Spleen (tissue), 13 donors: ENCODE measurements at places on chromosomes 5 and 9.
A peak's percentile ranks its signal among the peaks of the same experiment; 100 is the strongest.

- H3K4me3 ChIP-seq = no peak overlapping the region
- no peak for DNase-seq
- no peaks in the 10 kb centered on the region for H3K36me3 ChIP-seq
- no peak overlapping the region for H3K27ac ChIP-seq
- no peaks in the 10 kb centered on the region for H3K27me3 ChIP-seq
Observed at GRCh38 chr5:167020418-167020817, 1271.0 kb upstream of the WWC1 start.

GRCh38 chr9:27341545-27342294, 44.8 kb upstream of the EQTN start:
- peaks cover 46% of the 10 kb centered on the region for H3K4me1 ChIP-seq
- DNase-seq = no peak
- H3K27me3 ChIP-seq = no peaks in the 10 kb centered on the region

GRCh38 chr5:59390074-59390659, 503.4 kb downstream of the PDE4D start:
- H3K27ac ChIP-seq = no peak overlapping the region
- H3K4me3 ChIP-seq = no peak overlapping the region
- no peaks in the 10 kb centered on the region for H3K27me3 ChIP-seq
- H3K4me1 ChIP-seq = no peaks in the 10 kb centered on the region
- no peak for DNase-seq

- H3K36me3 ChIP-seq = no peaks in the 10 kb centered on the region
- DNase-seq = no peak
- H3K27me3 ChIP-seq = peaks cover 17% of the 10 kb centered on the region
- no peaks in the 10 kb centered on the region for H3K4me1 ChIP-seq
- no peak overlapping the region for H3K27ac ChIP-seq
- no peak overlapping the region for H3K4me3 ChIP-seq
Observed at GRCh38 chr9:78596346-78596745, 299.4 kb downstream of the PSAT1 start.

DNA sequence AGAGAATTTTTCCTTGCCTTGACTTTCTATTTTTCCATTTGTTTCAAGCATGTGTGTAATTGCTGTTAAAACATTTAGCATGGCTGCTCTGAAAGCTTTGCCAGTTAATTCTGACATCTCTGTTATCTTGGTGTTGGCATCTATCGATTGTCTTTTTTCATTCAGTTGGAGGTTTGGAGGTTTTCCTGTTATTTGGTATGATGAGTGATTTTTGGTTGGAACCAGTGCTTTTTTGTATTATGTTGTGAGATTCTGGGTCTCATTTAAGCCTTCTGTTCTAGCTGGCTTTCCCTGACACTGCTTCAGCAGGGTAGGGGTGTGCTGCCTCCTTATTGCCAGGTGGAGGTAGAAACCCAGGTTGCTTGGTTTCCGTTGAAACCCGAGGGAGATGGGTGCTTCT, 40.9 kb upstream of the DHFR start:
- no peak overlapping the region for H3K27ac ChIP-seq
- H3K4me1 ChIP-seq = no peaks in the 10 kb centered on the region
- no peaks in the 10 kb centered on the region for H3K27me3 ChIP-seq
- no peak for DNase-seq

DNA sequence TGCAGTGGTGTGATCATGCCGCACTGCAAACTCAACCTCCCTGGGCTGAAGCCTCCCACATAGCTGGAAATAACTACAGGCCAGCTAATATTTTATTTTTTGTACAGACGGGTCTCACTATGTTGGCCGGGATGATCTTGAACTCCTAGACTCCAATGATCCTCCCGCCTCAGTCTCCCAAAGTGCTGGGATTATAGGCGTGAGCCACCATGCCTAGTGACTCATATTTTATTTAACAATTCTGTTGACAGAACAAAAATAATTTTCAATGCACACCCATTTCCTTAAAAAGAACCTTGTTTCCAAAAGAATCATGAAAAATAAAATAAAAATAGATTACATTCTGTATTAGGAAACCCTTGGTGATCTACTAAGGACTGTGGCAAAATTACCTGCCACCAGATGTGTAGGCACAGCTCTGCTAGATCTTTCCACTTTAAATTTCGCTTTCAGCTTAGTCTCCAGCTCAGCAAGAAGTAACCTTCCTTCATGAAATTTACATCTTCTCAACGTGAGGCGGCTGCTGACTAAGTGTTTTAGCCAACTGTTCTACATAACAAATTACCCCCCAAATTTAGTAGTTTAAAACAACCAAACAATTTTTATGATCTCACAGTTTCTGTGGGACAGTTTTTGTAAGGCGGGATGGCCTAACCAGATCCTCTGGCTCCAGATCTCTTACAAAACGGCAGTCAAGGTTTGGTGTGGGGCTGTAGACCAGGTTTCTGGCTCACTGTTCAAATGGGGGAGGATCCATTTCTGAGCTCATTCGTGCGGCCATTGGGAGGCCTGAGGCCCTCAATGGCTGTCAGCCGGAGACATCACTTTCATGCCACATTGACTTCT, 32.6 kb upstream of the GOLPH3 start:
- no peaks in the 10 kb centered on the region for H3K27me3 ChIP-seq
- H3K4me1 ChIP-seq = no peaks in the 10 kb centered on the region
- H3K4me3 ChIP-seq = no peak overlapping the region
- peak; percentile 37 for DNase-seq
- H3K36me3 ChIP-seq = no peaks in the 10 kb centered on the region

GRCh38 chr5:87151547-87151946, 116.1 kb upstream of the RASA1 start:
- no peaks in the 10 kb centered on the region for H3K4me1 ChIP-seq
- no peak for DNase-seq
- H3K27me3 ChIP-seq = no peaks in the 10 kb centered on the region
- no peaks in the 10 kb centered on the region for H3K36me3 ChIP-seq

GRCh38 chr9:95025213-95026147, 292.0 kb downstream of the FANCC start:
- no peaks in the 10 kb centered on the region for H3K27me3 ChIP-seq
- H3K4me1 ChIP-seq = peaks cover 13% of the 10 kb centered on the region
- no peaks in the 10 kb centered on the region for H3K36me3 ChIP-seq
- DNase-seq = no peak

DNA sequence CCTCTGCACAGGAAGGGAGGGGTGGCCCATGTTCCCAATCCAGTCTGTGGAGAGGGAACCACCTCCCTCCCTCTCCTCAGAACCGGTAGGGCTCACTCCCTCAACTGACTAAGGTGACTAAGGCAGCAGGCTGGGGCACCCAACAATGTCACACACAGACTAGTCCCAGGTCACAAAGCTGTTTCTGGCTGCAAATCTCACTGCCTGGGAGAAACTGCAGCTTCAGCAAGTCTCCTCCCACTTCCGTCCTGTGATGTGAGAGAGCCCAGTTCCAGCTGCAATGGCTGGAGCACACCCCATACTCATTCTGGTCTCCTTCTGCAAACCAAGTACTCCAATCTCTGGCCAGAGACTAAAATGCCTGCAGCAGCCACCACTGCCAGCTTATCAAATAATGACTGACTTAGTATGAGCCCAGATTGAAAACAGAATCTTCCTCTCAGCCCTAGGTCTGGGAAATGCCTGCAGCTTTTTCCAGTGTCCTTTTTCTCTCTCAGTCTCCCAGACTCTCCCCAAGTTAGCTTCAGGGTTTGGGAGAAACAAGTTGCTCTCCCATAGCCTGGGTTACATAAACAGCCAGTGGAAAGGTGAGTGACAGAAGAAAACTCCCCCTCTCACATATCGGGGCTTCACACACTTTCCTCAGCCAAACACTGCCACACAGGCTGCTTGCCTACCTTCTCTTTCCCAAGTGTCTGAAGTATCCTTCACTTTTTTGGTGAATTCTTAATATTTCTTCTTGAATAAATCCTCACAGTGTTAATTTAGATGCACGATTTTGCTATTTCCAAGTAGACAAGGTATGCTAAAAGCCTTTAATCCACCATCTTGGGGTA, 247.4 kb upstream of the RASA1 start:
- peak overlapping the region; percentile 71 for H3K27ac ChIP-seq
- peak; percentile 76 for DNase-seq
- H3K4me3 ChIP-seq = no peak overlapping the region
- no peaks in the 10 kb centered on the region for H3K36me3 ChIP-seq

GRCh38 chr5:112653638-112654205, 84.0 kb upstream of the APC start:
- no peak overlapping the region for H3K4me3 ChIP-seq
- no peak for DNase-seq
- no peaks in the 10 kb centered on the region for H3K36me3 ChIP-seq
- H3K27me3 ChIP-seq = no peaks in the 10 kb centered on the region

DNA sequence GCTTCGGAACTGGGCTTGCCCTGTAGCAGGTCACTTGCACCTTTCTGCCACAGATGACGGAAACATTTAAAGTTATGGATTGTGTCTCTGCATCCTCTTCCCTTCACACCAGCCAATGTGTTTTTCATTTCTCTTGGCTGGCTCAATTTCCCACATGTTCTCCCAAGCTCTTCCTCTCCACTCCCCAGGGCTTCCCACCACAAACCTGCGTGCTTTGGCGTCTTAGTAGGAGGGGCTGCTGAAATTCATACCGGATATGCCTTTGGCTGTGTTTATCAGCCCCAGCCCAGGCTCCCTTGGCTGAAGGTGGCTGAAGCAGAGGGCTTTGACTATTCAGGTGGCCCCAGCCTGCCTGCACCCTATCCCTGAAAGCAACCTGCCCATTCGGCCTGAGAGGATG, 32.1 kb downstream of the ADRB2 start:
- peaks cover 51% of the 10 kb centered on the region for H3K4me1 ChIP-seq
- no peaks in the 10 kb centered on the region for H3K27me3 ChIP-seq
- H3K4me3 ChIP-seq = no peak overlapping the region
- H3K27ac ChIP-seq = no peak overlapping the region
- H3K36me3 ChIP-seq = no peaks in the 10 kb centered on the region

GRCh38 chr5:104551628-104552027, 989.0 kb upstream of the NUDT12 start:
- H3K4me3 ChIP-seq = no peak overlapping the region
- H3K27ac ChIP-seq = no peak overlapping the region
- no peaks in the 10 kb centered on the region for H3K36me3 ChIP-seq
- DNase-seq = no peak
- H3K27me3 ChIP-seq = no peaks in the 10 kb centered on the region

DNA sequence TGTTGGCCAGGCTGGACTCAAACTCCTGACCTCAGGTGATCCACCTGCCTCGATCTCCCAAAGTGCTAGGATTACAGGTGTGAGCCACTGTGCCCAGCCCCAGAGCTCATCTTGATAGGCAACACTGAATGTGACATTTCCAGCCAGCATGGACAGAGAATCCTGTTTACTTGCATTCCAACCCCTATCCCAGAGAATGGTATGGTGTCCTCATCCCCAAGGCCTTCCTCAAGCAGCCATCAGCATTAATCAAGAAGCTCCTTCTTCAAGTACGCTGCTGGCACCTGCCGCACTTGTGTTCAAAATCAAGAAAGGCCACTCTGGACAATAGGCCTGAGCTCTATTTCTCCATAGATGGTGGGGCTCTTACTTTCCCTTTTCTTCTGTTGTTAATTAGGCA, 40.2 kb downstream of the STARD4 start:
- DNase-seq = no peak
- no peak overlapping the region for H3K27ac ChIP-seq
- no peaks in the 10 kb centered on the region for H3K27me3 ChIP-seq
